ENCODE measurements at places on chromosomes 12 and 14. TPM values are rescaled to one million over a fixed set of nuclear protein-coding genes. Genes with fewer than 3 reads are reported as not detected.

GUCY2C gene
- total RNA-seq, result not detected

ZFHX2 gene
- total RNA-seq, result 2.7 TPM

SLC10A1 gene
- total RNA-seq, result not detected

KRT75 gene
- not detected for total RNA-seq

FANCM gene
- 18.1 TPM for total RNA-seq

RIMKLB gene
- 2.1 TPM for total RNA-seq

GRCh38 chr14:99262977-99263448, 9.0 kb downstream of the BCL11B start:
- H3K27ac ChIP-seq, result peak overlapping the region; percentile 98
- H3K27me3 ChIP-seq, result no peaks in the 10 kb centered on the region
- DNase-seq, result peak; percentile 48
- H3K4me3 ChIP-seq, result peak overlapping the region; percentile 96

- H3K36me3 ChIP-seq, result no peaks in the 10 kb centered on the region
- H3K27ac ChIP-seq, result no peak overlapping the region
- H3K4me1 ChIP-seq, result no peaks in the 10 kb centered on the region
- no peak for DNase-seq
- no peak overlapping the region for H3K4me3 ChIP-seq
Measured at GRCh38 chr12:16796168-16796567, 190.2 kb upstream of the LMO3 start.

GRCh38 chr12:51386351-51386750, 4.9 kb downstream of the GALNT6 start:
- no peaks in the 10 kb centered on the region for H3K27me3 ChIP-seq
- no peak overlapping the region for H3K4me3 ChIP-seq
- peaks cover 13% of the 10 kb centered on the region for H3K36me3 ChIP-seq
- H3K27ac ChIP-seq, result no peak overlapping the region
- no peak for DNase-seq
- peaks cover 51% of the 10 kb centered on the region for H3K4me1 ChIP-seq

- H3K4me3 ChIP-seq, result no peak overlapping the region
- no peak for DNase-seq
- no peaks in the 10 kb centered on the region for H3K27me3 ChIP-seq
- peaks cover 20% of the 10 kb centered on the region for H3K4me1 ChIP-seq
- H3K27ac ChIP-seq, result peak overlapping the region; percentile 6
Measured at GRCh38 chr12:112112409-112113133, 4.0 kb upstream of the NAA25 start.

DNA sequence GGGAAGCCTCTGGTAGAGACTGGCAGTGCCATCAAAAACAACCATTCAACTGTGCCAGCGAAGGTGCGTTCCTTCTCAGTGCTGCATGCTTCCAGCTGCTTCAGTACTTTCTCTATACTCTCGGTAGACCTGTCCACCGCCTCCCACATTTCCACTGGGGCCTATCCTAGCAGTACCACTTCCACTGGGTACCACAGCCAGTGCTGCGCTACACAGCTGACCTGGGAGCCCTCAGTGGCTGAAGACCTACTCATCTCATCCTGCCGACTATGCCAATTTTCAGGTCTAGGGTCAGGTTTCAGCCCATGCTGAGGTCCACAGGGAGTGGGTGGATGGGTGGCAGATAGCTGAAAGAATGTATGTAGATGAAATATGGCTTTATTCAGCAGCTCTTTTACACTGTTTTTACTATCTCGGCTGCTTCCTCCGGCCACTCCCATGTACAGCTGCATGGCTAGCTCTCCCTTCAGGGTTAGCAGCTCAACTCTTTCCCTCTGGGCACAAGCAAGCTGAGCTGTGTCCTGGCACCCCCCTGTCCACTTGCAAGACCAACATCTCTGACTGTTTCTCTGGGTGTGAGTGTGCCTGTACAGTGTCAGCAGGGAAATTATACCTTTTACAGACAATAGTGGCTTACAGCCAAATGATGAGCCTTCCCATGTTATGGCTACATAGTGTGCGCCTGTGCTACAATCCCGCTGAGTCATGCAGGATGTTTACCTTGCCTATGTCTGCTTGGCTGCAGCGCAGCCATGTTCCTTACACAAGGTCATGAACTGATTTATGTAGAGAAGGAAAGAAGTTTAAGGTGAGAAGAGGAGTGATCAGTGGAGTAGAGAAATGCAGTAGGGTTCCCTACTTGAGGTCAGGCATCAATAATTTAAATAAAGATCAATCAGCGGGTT, 125.7 kb upstream of the DDHD1 start:
- H3K4me1 ChIP-seq, result no peaks in the 10 kb centered on the region
- H3K36me3 ChIP-seq, result peaks cover 1% of the 10 kb centered on the region
- H3K4me3 ChIP-seq, result no peak overlapping the region
- H3K27me3 ChIP-seq, result no peaks in the 10 kb centered on the region
- H3K27ac ChIP-seq, result no peak overlapping the region

DNA sequence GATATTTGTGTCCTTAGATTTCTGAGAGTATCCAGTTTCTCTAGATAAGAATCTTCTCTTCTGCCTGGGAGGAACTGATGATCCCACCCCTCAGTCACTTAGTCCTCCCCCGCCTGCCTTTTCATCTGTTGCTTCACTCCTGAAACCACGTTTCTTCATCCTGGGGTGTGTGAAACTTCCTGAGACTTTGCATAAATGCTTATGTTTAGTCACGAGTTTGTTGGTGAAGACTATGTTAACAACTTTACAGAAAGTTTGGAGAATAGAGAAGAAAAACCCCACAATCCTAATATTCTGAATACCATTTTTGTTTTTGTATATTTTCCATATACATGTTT, 33.2 kb downstream of the MARK3 start:
- no peak for DNase-seq
- H3K4me1 ChIP-seq, result peaks cover 26% of the 10 kb centered on the region

GRCh38 chr12:124566161-124566996, 1.0 kb downstream of the NCOR2 start:
- peak overlapping the region; percentile 92 for H3K4me3 ChIP-seq
- H3K27ac ChIP-seq, result peak overlapping the region; percentile 84
- peaks cover 8% of the 10 kb centered on the region for H3K4me1 ChIP-seq
- H3K27me3 ChIP-seq, result peaks cover 6% of the 10 kb centered on the region
- DNase-seq, result peak; percentile 75

DNA sequence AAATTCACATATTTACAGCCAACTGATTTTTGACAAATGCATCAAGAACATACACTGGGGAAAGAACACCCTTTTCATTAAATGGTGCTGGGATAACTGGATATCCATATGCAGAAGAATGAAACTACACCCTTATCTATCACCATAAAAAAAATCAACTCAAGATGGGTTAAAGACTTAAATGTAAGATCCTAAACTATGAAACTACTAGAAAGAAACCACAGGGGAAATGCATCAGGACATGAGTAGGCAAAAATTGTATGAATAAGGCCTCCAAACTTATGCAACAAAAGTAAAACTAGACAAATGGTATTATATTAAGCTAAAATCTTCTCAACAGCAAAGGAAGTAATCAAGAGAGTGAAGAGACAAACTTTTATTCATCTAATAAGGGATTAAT, 242.6 kb downstream of the CPNE8 start:
- DNase-seq, result no peak
- no peaks in the 10 kb centered on the region for H3K36me3 ChIP-seq
- H3K27ac ChIP-seq, result no peak overlapping the region
- no peaks in the 10 kb centered on the region for H3K4me1 ChIP-seq
- no peak overlapping the region for H3K4me3 ChIP-seq

GRCh38 chr12:122406701-122407164, 15.7 kb downstream of the CLIP1 start:
- no peak for DNase-seq
- no peaks in the 10 kb centered on the region for H3K27me3 ChIP-seq
- peaks cover 15% of the 10 kb centered on the region for H3K36me3 ChIP-seq
- no peak overlapping the region for H3K4me3 ChIP-seq

- no peaks in the 10 kb centered on the region for H3K27me3 ChIP-seq
- no peak overlapping the region for H3K4me3 ChIP-seq
- H3K4me1 ChIP-seq, result no peaks in the 10 kb centered on the region
- H3K27ac ChIP-seq, result no peak overlapping the region
- no peak for DNase-seq
Measured at GRCh38 chr12:71208053-71208685, 50.4 kb upstream of the TSPAN8 start.

DNA sequence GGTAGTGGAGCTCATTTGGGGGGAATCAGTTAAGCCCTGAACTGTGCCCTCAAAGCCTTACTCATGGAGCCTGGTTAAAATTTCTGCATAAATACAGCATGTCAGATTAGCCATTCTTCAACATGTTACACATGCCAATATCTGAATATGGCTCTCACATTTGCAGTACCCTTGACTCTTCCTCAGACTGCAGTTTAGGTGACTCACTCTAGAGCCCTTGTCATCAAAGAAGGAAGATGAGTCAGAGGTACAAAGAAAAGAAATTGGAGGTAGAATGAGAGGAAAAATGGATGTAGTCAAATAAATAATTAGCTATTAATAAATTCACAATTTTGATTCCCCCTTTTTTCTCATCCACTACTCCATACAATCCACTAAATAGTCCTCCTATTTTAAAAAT, 23.6 kb upstream of the OR4K2 start:
- H3K4me3 ChIP-seq, result no peak overlapping the region
- no peak overlapping the region for H3K27ac ChIP-seq
- no peaks in the 10 kb centered on the region for H3K4me1 ChIP-seq
- no peak for DNase-seq
- H3K36me3 ChIP-seq, result no peaks in the 10 kb centered on the region
- H3K27me3 ChIP-seq, result no peaks in the 10 kb centered on the region

DNA sequence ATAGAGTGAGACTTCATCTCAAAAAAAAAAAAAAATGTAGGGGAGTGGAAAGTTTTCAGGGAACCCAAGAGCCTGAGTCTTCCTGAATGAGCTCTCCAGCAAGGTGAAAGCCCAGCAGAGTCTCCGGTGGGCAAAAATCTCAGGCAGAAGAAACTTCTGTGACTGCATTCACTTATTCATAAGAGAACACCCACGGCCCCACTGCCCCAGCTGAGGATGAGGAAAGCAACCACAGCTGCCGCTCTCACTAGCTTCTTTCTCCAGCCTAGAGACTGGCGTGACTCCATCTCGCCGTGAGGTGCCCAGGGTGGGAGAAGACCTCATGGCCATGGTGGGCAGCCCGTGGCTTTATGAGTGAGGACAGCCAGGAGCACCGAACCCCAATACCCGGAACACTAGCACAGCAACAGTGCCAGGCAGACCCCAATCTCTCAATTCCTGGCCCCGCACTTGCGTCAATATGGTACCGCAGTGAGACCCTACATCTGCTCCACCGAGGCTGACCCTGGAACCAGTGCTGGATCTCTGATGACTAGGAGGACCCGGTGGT, 29.7 kb upstream of the DYNC1H1 start:
- no peak overlapping the region for H3K27ac ChIP-seq
- peaks cover 2% of the 10 kb centered on the region for H3K4me1 ChIP-seq
- no peak overlapping the region for H3K4me3 ChIP-seq
- DNase-seq, result no peak
- no peaks in the 10 kb centered on the region for H3K36me3 ChIP-seq
